Sigmoid colon (tissue), 7 donors: ENCODE measurements at places on chromosomes 12 and 14. TPM values are rescaled to one million over a fixed set of nuclear protein-coding genes. Genes with fewer than 3 reads are reported as not detected.

FAM90A1 gene
- total RNA-seq = not detected

KCNH3 gene
- not detected for total RNA-seq

DNA sequence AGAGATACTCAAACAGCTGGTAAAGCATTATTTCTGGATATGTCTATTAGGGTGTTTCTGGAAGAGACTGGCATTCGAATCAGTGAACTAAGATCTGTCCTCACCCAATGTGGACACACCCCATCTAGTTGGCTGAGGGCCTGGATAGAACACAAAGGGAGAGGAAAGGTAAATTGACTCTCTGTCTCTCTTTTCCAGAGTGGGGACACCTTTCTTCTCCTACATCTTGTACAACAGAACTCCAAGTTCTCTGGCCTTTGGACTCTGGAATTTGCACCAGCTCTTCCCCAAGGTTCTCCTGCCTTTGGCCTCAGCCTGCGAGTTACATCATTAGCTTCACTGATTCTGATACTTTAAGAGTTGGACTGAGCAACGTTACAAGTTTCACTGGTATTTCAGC is 1253.9 kb downstream of the SLC16A7 start:
- no peaks in the 10 kb centered on the region for H3K36me3 ChIP-seq
- no peaks in the 10 kb centered on the region for H3K4me1 ChIP-seq
- H3K27me3 ChIP-seq = no peaks in the 10 kb centered on the region
- no peak overlapping the region for H3K4me3 ChIP-seq
- no peak overlapping the region for H3K27ac ChIP-seq

PLA2G1B gene
- not detected for total RNA-seq

SIRT4 gene
- 3.0 TPM for total RNA-seq

SLC4A8 gene
- total RNA-seq = 1.9 TPM

DNA sequence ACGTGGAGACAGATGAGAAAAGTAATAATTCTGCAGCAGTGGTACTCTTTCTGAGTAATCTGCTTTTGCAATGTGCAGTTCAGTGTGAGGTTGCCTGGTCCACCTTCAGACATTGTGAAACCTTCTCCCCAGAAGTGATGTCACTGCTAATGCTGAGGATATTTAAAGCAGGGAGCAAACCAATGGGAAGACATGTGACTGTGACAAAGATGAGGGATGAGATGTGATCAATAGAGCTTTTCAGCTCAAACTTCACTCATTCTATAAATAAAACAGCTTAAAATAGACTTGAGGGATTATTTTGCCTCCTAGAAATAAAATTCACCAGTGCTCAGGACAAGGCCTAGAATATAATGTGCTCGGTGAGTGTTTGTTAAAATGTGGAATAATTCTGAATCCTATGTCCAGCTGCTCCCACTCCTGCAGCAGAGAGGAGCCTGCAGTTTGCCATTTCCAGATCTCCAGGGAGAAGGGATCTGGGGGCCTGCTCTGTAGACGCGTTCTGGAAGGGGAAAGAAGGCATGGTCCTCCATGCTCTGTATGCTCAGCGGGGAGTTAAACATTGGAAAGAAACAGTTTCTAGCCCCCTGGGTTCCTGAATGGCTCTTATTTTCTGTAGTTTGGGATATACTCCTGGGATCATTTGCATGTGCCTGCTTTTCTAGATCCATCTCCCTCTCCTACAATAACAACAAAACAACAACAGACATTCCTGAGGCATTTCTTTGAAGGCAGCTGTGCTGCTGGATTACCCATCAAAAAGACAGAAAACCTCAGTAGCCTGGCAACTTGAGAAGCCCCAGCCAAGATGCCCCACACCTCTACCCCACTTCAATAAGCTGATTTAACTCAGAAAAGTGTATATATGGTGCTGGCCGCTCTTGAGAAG is 8.9 kb downstream of the SLC7A8 start:
- no peaks in the 10 kb centered on the region for H3K4me1 ChIP-seq
- H3K27ac ChIP-seq = no peak overlapping the region
- H3K27me3 ChIP-seq = no peaks in the 10 kb centered on the region
- no peaks in the 10 kb centered on the region for H3K36me3 ChIP-seq
- no peak for DNase-seq

DNA sequence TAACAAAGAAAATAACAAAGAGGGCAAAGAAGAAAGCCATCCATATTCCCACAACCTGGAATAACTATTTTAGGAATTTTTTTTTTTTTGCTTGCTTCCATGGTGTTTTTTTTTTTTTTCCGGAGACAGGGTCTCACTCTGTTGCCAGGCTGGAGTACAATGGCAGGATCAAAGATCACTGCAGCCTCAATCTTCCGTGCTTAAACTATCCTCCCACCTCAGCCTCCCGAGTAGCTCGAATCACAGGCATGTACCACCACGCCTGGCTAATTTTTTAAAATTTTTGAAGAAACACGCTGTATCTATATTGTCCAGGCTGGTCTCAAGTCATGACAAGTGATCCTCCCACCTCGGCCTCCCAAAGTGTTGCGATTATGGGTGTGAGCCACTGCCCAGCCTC is 20.2 kb upstream of the ARID4A start:
- H3K36me3 ChIP-seq = no peaks in the 10 kb centered on the region
- H3K27me3 ChIP-seq = no peaks in the 10 kb centered on the region
- peaks cover 36% of the 10 kb centered on the region for H3K4me1 ChIP-seq
- no peak for DNase-seq
- H3K4me3 ChIP-seq = no peak overlapping the region

DNA sequence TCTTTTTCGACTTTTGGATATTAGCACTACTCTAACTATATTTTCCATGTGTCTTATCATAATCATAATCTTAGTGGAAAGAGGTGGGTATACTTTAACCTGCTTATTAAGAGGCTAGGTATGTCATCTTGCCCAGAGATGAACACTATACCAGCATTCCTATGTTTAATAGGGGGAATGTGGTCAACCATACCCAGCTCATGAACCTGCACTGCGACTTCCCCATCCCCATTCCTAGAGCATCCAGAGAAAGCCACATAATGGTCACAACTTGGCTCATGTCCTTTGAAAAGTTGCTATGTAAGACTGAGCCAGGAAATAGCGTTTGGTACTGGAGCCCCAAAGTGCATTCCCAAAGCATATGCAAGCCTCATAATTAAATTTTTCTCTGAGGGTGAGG is 55.2 kb downstream of the TMCC3 start:
- H3K27me3 ChIP-seq = no peaks in the 10 kb centered on the region
- peaks cover 6% of the 10 kb centered on the region for H3K4me1 ChIP-seq
- H3K4me3 ChIP-seq = no peak overlapping the region

DNA sequence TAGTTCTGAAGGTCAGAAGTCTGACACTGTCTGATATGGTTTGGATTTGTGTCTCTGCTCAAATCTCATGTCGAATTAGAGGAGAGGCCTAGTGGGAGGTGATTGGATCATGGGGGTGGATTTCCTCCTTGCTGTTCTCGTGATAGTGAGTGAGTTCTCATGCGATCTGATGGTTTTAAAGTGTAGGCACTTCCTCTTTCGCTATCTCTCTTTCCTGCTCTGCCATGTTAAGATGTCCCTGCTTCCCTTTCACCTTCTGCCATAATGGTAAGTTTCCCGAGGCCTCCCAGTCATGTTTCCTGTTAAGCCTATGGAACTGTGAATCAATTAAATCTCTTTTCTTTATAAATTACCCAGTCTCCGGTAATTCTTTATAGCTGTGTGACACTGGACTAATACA is 84.1 kb upstream of the TMTC1 start:
- H3K36me3 ChIP-seq = no peaks in the 10 kb centered on the region
- no peaks in the 10 kb centered on the region for H3K27me3 ChIP-seq
- H3K27ac ChIP-seq = no peak overlapping the region

SYT1 gene
- total RNA-seq = 9.4 TPM

- H3K36me3 ChIP-seq = no peaks in the 10 kb centered on the region
- DNase-seq = peak; percentile 62
- H3K4me3 ChIP-seq = no peak overlapping the region
- H3K27me3 ChIP-seq = no peaks in the 10 kb centered on the region
- H3K4me1 ChIP-seq = no peaks in the 10 kb centered on the region
These were observed 9.4 kb downstream of the KCNA1 start for GRCh38 chr12:4918950-4919660.

DNA sequence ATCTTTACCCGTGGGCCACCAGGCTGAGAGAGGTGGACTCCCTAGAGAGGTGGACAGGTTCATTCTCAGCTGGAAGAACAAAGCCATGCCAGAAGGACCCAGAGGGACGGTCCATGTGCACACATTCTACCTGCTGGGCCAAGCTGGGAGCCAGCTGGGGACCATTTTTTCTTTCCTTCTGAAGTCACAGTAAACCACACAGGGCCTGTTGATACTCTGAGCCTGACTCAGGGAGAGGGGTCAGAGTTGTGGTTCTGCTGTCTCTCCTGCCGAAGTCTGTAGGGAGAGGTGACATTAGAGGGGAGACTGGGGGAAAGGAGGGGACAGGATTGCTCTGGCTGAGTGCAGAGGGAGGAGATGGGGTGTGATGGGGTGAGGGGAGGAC is 148.6 kb downstream of the TSPAN9 start:
- H3K36me3 ChIP-seq = no peaks in the 10 kb centered on the region
- no peak overlapping the region for H3K27ac ChIP-seq
- H3K4me3 ChIP-seq = no peak overlapping the region
- H3K27me3 ChIP-seq = no peaks in the 10 kb centered on the region

- no peak overlapping the region for H3K4me3 ChIP-seq
- H3K4me1 ChIP-seq = peaks cover 11% of the 10 kb centered on the region
- no peak overlapping the region for H3K27ac ChIP-seq
- peaks cover 59% of the 10 kb centered on the region for H3K36me3 ChIP-seq
- DNase-seq = no peak
These were observed 27.8 kb downstream of the PLEKHG3 start for GRCh38 chr14:64732066-64732465.

DNA sequence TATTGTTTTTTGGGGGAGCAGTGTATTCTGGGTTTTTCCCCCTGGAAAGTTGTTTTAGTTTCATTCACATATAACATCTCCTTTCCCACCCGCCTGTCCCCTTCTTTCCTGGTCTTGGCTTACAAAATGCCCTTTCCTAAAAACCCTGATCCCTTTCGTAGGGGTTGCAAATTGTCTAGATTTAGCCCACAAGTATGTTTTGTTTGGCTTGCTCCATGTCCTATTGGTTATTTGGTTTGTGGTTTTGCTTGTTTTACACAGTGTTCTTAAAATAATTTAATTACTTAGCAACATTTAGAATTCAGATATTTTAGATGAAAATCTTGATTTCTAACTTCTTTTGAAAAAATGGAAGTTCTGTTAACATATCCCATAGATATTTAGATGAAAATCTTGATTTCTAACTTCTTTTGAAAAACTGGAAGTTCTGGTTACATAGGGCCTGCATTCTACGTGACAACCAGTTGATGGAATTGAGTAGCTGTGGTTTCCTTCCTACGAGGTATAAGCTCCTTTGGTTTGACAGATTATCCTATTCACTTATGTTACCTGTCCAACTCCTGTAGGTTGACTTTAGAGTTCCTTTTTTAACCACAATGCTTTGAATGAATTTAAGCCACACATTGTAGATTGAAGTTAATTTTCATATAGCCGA is 89.2 kb upstream of the TMEM263 start:
- no peak overlapping the region for H3K27ac ChIP-seq
- DNase-seq = no peak
- H3K4me3 ChIP-seq = no peak overlapping the region
- H3K36me3 ChIP-seq = no peaks in the 10 kb centered on the region
- H3K4me1 ChIP-seq = peaks cover 21% of the 10 kb centered on the region

WNK1 gene
- total RNA-seq = 146 TPM

DNA sequence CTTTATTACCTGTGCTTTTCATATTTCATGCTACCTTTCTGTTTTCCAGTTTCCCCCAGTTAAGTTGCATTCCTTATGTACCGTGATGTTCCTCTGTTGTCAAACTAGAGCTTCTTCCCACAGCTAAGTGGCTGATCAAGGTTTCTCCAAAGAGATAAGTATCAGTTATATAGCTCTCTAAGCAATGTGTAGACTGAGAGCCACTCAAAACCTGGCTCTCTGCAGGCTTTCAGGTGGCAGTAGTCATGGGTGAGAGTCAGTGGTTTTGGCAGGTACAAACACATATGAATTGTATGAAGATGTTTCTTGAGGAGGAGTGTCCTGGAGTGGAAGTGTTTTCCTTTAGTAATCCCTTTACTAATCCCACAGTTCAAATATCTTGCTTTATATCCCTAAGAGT is 28.4 kb downstream of the TXNRD1 start:
- no peaks in the 10 kb centered on the region for H3K27me3 ChIP-seq
- H3K27ac ChIP-seq = no peak overlapping the region
- H3K36me3 ChIP-seq = no peaks in the 10 kb centered on the region

DNA sequence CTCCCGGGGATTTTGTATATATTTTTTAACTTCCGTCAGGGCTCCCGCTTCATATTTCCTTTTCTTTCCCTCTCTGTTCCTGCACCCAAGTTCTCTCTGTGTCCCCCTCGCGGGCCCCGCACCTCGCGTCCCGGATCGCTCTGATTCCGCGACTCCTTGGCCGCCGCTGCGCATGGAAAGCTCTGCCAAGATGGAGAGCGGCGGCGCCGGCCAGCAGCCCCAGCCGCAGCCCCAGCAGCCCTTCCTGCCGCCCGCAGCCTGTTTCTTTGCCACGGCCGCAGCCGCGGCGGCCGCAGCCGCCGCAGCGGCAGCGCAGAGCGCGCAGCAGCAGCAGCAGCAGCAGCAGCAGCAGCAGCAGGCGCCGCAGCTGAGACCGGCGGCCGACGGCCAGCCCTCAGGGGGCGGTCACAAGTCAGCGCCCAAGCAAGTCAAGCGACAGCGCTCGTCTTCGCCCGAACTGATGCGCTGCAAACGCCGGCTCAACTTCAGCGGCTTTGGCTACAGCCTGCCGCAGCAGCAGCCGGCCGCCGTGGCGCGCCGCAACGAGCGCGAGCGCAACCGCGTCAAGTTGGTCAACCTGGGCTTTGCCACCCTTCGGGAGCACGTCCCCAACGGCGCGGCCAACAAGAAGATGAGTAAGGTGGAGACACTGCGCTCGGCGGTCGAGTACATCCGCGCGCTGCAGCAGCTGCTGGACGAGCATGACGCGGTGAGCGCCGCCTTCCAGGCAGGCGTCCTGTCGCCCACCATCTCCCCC is 777 bp downstream of the ASCL1 start:
- H3K4me1 ChIP-seq = peaks cover 34% of the 10 kb centered on the region
- H3K27ac ChIP-seq = no peak overlapping the region
- H3K4me3 ChIP-seq = peak overlapping the region; percentile 48
- H3K27me3 ChIP-seq = peaks cover 97% of the 10 kb centered on the region
- no peaks in the 10 kb centered on the region for H3K36me3 ChIP-seq
- DNase-seq = no peak

DNA sequence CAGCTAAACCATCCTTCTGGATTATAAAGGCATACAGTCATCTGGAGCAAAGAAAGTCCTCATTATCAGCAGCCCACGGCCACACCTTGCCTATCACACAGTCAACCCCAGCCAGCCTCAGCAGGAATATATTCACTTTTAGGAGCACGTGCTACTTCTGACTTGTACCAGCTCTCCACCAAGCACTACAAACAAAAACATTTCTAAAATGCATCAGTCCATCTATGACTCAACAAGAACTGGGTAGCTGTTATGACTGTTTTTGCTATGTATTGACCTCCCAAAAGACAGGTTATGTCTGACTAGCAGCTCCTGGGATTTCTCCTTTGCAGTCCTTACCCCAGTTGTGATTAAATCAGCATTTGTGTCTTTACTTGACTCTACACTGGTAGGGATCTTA is 31.2 kb downstream of the NUAK1 start:
- H3K4me1 ChIP-seq = no peaks in the 10 kb centered on the region
- H3K4me3 ChIP-seq = no peak overlapping the region
- no peaks in the 10 kb centered on the region for H3K36me3 ChIP-seq
- H3K27me3 ChIP-seq = no peaks in the 10 kb centered on the region

CPNE6 gene
- 3.3 TPM for total RNA-seq
